ENCODE measurements at places on chromosomes 6 and 20. TPM values are rescaled to one million over a fixed set of nuclear protein-coding genes. Genes with fewer than 3 reads are reported as not detected.

Gene KCNG1
- total RNA-seq, result 3.2 TPM

Gene NR2E1
- total RNA-seq, result not detected

Gene POPDC3
- 1.3 TPM for total RNA-seq

Gene GPLD1
- total RNA-seq, result under 0.01 TPM

Gene MAP7
- total RNA-seq, result 0.32 TPM

Gene IBTK
- total RNA-seq, result 59.6 TPM

Gene GPRC6A
- total RNA-seq, result not detected

Gene PRSS16
- not detected for total RNA-seq

Gene KCNK17
- total RNA-seq, result not detected

Gene OLIG3
- total RNA-seq, result not detected

Gene PXT1
- not detected for total RNA-seq

Gene ULBP1
- 0.46 TPM for total RNA-seq

Gene CNBD2
- total RNA-seq, result 1.4 TPM
